NCI-H774 (cell line): ENCODE measurements at places on chromosomes 5 and 9.

DNA sequence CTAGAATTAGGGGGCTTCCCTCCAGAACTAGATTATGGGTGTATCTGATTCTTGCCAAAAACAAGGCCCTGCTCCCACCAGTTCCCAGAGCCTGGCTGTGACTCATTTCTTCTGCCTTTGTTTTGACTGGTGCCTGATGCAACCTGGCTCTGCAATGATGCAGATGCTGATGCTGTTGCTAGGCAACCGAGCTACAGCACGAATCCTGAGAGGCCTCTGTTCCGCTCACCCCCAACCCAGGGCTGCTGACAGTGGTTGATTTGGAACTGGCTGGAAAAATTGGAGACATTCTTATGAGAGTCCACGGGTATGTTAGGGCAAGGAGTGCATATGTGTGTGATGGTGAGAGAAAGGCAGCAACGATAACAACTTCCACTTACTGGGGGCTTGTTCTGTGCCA, 100.3 kb downstream of the NSG2 start:
- DNase-seq: no peak

- no peak for DNase-seq
These were observed 241.8 kb downstream of the CDH12 start for GRCh38 chr5:22611327-22611726.

DNA sequence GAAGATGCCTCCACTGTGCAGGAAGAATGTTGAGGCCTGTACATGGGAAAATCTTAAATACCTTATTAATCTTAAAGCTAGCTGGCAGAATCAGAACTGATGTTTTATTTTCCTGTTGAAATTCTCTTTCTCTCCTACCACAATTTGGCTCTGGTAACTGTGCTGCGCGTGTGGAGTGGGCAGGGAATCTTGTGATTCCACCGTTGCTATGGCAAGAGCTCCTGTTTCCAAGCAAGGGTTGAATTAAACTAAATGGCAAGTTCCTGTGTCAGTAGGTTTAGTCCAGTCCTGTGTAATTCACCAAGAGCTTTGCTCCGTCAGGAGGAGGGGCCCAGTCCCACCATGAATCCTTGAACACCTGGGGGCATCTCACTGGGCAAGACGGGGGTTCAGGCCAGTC, 36.4 kb downstream of the NXNL2 start:
- no peak for DNase-seq

DNA sequence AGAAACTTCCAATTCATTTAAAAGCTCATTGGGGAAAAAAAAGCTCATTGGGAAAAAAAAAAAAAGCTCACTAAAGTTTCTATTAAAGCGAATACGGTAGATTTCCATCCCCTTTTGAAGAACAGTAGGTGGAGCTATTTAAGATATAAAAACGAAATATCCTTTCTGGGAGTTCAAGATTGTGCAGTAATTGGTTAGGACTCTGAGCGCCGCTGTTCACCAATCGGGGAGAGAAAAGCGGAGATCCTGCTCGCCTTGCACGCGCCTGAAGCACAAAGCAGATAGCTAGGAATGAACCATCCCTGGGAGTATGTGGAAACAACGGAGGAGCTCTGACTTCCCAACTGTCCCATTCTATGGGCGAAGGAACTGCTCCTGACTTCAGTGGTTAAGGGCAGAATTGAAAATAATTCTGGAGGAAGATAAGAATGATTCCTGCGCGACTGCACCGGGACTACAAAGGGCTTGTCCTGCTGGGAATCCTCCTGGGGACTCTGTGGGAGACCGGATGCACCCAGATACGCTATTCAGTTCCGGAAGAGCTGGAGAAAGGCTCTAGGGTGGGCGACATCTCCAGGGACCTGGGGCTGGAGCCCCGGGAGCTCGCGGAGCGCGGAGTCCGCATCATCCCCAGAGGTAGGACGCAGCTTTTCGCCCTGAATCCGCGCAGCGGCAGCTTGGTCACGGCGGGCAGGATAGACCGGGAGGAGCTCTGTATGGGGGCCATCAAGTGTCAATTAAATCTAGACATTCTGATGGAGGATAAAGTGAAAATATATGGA, at the start of gene PCDHGA12:
PCDHGA12 (plus strand) TSS at position 176 of the 782 bp plus-strand sequence; CDS start at position 429, 253 bp downstream.
- no peak for DNase-seq

GRCh38 chr5:17743580-17744435, 109.5 kb downstream of the TAF11L14 start:
- no peak for DNase-seq

DNA sequence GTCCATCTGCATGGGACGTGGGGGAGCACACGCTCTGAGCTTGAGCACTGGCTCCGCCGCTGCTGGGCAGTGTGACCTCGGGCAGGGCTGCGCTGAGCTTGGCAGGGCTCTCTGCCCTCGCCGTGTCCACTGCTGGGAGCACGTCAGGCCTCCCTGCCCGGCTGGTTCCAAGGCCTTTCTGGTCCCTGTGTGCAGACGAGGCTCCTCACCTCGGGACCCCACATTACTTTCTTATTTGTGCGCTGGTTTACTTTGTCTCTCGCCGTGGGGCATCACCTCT, 43.9 kb downstream of the RXRA start:
- DNase-seq: no peak

GRCh38 chr5:107840592-107840991, 169.9 kb upstream of the EFNA5 start:
- no peak for DNase-seq

GRCh38 chr5:178895615-178896571, at the start of gene ZFP2:
TSS of gene ZFP2 (plus strand) at chr5:178895913. CDS start at chr5:178931314, 35,401 bp downstream.
- DNase-seq: peak; percentile 54

DNA sequence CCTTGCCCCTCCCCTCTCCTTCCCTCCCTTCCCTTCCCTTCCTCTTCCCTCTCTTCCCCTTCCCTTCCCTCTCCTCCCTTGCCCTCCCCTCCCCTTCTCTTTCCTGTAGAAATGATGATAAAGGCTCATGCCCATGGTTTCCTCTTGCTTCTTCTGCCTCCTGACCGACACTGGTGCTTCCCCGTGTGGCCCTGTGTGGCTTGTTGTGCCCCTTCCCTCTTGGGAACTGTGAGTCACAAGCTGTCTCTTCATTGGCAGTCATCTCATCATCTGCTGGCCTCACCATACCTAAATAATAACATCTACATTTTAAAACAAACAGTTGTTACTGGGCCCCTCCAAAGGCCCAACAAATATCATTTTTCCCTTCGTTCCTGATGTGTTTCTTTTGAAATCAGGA, 11.7 kb upstream of the CARNMT1 start:
- no peak for DNase-seq

DNA sequence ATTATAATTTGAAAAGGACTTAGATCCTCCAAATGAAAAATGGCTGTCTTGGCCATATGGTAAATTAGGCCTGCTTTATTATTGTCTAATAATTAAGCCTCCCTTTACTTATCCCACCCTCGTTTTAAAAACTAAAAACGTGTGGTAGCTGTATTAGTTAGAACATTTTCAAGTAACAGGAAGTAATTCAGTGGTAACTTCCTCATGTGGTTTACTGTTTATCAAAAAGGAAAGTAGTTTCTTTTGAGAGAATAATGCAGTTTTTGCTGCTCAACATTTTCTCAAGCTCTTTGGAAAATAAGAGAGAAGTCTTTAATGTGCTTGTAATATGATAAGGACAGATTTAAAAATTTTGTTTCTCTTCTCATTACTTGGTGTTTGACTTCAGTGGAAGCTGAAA, 26.0 kb downstream of the ZCCHC7 start:
- no peak for DNase-seq

DNA sequence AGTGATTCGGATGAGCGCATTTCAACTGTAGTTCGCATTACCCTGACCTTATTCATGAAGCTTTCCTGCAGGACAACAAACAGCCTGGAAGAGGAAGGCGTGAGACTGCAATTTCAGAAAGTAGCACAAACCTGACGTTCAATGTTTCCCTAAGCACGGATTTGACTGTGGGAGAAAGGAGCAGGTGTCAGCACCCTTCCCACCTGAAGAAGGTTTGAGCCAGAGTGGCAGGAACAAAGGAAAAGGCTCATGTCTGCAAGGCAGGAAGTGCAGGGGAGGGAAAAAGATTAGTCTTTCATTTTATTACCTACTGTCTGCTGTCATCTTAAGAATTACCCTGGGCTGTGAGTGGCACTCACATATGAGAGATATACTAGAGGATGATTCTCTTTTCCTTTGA, 114.0 kb downstream of the MED10 start:
- no peak for DNase-seq

DNA sequence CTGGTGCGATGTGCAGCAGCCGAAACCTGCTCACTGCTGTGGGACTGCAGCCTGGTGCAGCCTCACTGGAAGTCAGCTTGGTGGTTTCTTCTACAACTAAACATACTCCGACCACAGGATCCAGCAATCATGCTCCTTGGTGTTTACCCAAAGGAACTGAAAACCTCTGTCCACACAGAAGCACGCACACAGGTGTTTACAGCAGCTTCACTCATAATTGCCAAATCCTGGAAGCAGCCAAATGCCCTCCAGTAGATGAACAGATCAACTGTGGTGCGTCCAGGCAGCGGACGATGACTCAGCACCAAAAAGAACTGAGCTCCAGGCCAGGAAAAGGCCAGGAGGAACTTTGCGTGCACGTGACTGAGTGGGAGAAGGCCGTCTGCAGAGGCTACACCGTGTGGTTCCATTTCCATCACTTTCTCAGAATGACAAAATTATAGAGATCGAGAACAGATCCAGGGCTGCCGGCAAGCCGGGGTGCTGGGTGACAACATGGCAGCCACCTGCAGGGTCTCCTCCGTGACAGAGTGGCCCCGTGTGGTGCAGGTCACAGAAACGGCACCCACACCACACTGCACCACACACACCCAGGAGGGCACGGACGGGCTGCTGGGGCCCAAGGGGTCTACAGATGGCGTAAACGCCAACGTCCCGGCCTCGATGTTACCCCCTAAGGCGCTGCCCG, 23.1 kb upstream of the NSMF start:
- DNase-seq: no peak

GRCh38 chr5:158054223-158055110, 195.5 kb upstream of the CLINT1 start:
- no peak for DNase-seq

GRCh38 chr5:149410721-149411432, 31.8 kb upstream of the IL17B start:
- no peak for DNase-seq

- peak; percentile 28 for DNase-seq
These were observed 313.2 kb downstream of the SLIT3 start for GRCh38 chr5:168987543-168988300.

GRCh38 chr5:72281764-72282499, 38.1 kb downstream of the MRPS27 start:
- DNase-seq: no peak

- no peak for DNase-seq
These were observed 132.9 kb downstream of the NFIB start for GRCh38 chr9:14180960-14181537.

DNA sequence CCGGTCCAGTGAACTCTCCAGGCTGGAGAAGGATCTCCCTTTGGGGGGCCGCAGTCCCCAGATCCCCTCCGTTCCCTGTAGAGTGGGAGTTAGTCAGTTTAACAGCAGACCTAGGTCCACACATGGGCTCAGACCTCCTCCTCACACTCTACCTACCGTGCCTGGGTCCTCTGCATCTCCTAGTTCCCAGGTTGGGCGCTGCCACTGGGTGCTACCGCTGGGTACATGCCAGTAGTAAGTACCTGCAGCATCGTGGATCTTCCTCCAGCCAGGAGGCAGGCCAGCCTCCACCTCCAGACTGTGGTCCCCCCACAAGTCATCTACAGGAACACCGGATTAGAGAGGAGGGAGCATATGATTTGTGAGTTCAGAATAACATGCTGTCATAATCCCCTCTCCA, 802 bp downstream of the APBB3 start:
- no peak for DNase-seq

GRCh38 chr9:14561929-14562405, 131.3 kb downstream of the ZDHHC21 start:
- DNase-seq: no peak

GRCh38 chr5:109803854-109804253, 114.1 kb downstream of the MAN2A1 start:
- DNase-seq: no peak

- DNase-seq: no peak
These were observed 280.6 kb downstream of the NR2F1-AS1 start for GRCh38 chr5:93300309-93300923.

GRCh38 chr9:124420991-124421543, 5.8 kb upstream of the PSMB7 start:
- peak; percentile 70 for DNase-seq

DNA sequence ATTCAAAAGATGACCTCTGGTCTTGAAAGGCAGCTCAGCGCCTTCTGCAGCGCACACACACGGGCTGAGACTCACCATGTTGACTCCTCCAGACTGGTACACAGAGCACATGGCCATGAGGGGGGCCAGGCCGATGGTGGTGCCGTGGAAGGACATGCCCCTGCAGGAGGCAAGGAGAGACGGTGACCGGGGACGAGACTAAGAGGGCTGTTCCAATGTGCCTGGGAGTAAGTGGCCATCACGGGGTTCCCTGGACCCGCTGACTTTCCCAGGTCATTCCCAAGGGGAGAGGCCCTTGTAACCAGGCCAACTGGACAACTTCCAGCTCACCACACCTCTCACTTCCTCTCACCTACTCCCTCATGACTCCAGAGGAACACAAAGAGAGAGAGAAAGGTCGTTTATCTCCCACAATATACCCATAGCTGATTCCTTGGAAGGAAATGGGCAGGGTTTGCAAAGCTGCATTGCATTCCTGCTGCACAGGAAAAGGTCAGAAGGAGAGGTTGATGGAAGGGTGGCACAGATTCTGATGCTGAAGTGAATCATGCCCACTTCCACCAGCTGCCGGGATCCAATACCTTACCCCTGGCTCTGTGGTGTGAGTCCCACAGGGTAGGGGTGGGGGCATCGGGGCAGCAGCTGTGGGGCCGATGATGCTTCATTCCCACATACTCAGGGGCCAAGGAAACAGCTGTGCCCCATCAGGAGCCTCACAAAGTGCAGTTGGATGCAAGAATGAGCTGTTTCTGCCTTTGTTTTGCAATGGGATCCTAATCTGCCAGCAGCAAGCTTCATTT, 47.2 kb downstream of the NIPAL4 start:
- DNase-seq: no peak

DNA sequence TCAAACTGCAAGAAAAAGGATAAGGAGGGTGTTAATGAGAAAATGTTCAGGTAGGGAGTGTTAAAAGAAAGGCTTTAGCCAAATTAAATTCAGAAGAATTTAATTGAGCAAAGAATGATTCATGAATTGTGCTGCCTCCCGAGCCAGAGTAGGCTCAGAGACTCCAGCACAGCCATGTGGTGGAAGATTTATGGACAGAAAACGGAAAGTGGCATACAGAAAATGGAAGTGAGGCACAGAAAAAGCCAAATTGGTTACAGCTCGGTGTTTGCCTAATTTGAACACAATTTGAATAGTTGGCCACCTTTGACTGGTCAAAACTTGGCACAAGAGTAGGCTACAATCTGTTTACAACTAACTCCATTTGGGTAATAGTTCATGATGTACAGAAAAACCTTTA, 9.6 kb upstream of the SLC30A5 start:
- no peak for DNase-seq

GRCh38 chr5:2591777-2592453, 159.6 kb downstream of the IRX2 start:
- DNase-seq: peak; percentile 23

- DNase-seq: no peak
These were observed 379.2 kb upstream of the CDH18 start for GRCh38 chr5:20367178-20367577.
